ENCODE measurements at places on chromosomes 1 and 21. TPM values are rescaled to one million over a fixed set of nuclear protein-coding genes. Genes with fewer than 3 reads are reported as not detected.

The ESRRG gene
- not detected for total RNA-seq

The FMO2 gene
- not detected for total RNA-seq

The APH1A gene
- 134 TPM for total RNA-seq

The SPSB1 gene
- 8.9 TPM for total RNA-seq

GRCh38 chr1:93474321-93474720 lies 26.4 kb downstream of the FNBP1L start:
- H3K27ac ChIP-seq = no peak overlapping the region
- H3K36me3 ChIP-seq = no peaks in the 10 kb centered on the region
- no peaks in the 10 kb centered on the region for H3K27me3 ChIP-seq

- no peaks in the 10 kb centered on the region for H3K4me1 ChIP-seq
- no peaks in the 10 kb centered on the region for H3K36me3 ChIP-seq
- DNase-seq = no peak
- H3K27ac ChIP-seq = no peak overlapping the region
- peaks cover 11% of the 10 kb centered on the region for H3K27me3 ChIP-seq
Observed at GRCh38 chr1:30609999-30610345, 113.4 kb downstream of the MATN1 start.

- no peak overlapping the region for H3K27ac ChIP-seq
- H3K4me3 ChIP-seq = no peak overlapping the region
- H3K4me1 ChIP-seq = no peaks in the 10 kb centered on the region
- H3K36me3 ChIP-seq = no peaks in the 10 kb centered on the region
- H3K27me3 ChIP-seq = no peaks in the 10 kb centered on the region
Observed at GRCh38 chr1:225608014-225608796, 44.7 kb downstream of the ENAH start.

DNA sequence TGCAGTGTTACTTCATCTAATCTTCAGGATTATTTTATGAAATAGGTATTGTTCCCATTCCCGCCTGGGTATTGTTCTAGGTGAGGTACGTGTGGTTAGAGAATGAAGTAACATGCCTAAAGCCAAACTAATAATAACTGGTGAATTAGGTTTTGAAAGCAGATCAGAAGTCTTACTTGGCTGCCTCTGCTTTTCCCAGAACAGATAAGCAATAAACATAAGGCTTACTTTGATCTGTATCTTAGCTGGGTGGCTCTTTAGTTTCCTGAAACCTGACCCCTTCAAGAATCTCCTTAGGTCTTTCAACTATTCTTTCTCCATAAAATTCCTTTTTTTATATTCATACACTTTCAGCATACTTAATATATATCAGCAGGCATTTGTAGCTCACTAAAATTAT lies 65.3 kb downstream of the VAV3 start:
- no peak for DNase-seq
- no peaks in the 10 kb centered on the region for H3K36me3 ChIP-seq
- no peaks in the 10 kb centered on the region for H3K27me3 ChIP-seq
- H3K4me3 ChIP-seq = no peak overlapping the region

Measured in B cell (primary cell).